ENCODE measurements at places on chromosomes 5 and 9.

DNA sequence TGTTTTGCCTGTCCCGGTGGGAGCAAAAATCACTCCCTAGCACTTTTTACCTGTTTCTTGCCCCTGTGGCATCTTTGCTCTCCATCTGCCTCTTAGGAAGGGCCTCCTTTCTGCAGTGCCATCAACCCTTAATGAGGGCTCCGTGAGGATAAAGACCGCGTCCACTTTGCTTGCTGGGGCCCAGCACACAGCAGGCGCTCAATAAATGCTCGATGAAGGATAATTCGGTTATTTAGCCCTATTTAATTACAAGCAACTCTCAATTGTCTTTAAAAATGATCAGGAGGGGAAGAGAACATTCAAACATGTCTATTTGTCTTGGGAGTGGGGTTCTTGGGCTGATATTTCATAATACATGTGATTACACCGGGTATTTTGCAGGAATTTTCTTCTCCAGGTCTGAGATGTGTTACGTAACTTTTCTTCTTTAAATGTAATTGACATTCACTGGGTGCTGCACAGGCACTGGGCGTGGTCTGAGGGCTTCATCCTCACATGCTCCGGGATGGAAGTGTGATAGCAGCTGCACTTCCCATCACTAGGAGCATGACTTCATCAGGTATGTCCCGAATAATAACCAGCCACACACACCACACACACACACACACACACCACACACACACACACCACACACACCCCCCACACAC is 19.8 kb upstream of the NTNG2 start:
- DNase-seq: no peak

DNA sequence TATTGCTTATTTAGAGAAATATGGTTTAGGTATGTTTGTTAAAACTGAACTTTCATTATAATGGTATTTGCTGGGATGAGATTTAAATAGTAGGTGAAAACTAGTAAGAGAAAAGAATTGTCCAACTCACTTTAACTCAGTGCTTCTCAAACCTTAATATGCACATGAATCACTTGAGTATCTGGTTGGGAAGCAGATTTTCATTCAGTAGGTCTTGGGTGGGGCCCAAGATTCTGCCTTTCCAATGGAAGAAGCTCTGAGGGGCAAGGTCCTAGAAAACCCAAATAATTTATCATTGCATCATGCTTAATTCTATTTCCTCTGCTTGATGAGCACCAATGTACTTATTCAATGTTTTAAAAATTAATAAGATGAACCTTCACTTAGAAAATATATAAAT is 262.6 kb downstream of the KIAA0825 start:
- DNase-seq: no peak

DNA sequence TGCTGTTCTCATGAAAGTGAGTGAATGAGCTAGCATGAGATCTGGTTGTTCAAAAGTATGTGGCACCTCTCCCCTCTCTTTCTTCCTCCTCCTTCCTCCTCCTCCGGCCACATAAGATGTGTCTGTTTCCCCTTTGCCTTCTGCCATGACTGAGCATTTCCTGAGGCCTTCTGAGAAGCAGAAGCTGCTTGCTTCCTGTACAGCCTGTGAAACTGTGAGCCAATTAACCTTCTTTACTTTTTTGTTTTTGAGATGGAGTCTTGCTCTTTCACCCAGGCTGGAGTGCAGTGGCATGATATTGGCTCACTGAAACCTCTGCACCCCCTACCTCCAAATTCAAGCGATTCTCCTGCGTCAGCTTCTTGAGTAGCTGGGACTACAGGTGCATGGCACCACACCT is 6.1 kb downstream of the S100Z start:
- DNase-seq: no peak

GRCh38 chr5:55347786-55348185 is 40.0 kb downstream of the MTREX start:
- no peak for DNase-seq

DNA sequence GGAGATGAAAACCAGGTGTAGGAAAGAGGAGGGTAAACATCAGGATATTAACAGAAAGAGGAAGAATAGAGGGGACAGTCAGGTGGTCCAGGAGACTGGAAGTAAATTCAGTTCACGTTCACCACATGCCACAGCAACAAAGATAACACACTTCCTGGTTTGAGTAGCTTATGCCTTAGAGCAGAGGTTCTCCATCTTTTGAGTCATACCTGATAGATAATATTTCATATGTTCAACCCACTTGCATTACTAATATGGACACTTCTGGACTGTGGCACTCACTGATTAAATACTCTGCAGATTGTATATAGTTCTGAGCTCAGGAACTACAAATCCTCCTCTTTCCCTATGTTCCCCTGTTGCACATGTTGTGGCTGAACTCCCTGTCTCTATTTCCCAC is 179.9 kb upstream of the NR3C1 start:
- DNase-seq: no peak

- DNase-seq: peak; percentile 83
These were observed 207.0 kb downstream of the MEF2C start for GRCh38 chr5:88675708-88676636.

DNA sequence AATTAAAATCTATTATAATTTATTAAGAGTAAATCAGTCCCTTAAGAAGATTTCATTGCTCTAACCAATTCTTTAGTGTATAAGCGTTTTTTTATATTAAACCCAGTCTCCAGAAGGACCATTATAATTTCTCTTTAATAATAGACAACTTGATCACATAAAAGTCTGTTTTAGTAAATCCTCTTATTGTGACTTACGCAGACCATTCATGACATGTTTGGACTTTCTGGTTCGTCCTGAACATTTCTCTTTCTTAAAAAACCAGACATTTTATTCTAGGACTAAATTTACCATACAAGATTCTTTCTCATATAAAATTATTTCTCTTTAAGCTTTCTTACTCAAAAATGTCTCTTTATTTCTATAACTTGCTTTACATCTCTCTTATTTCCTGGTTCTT is 196.2 kb upstream of the RAI14 start:
- no peak for DNase-seq

GRCh38 chr5:1438871-1439270 is 6.4 kb downstream of the SLC6A3 start:
- no peak for DNase-seq

DNA sequence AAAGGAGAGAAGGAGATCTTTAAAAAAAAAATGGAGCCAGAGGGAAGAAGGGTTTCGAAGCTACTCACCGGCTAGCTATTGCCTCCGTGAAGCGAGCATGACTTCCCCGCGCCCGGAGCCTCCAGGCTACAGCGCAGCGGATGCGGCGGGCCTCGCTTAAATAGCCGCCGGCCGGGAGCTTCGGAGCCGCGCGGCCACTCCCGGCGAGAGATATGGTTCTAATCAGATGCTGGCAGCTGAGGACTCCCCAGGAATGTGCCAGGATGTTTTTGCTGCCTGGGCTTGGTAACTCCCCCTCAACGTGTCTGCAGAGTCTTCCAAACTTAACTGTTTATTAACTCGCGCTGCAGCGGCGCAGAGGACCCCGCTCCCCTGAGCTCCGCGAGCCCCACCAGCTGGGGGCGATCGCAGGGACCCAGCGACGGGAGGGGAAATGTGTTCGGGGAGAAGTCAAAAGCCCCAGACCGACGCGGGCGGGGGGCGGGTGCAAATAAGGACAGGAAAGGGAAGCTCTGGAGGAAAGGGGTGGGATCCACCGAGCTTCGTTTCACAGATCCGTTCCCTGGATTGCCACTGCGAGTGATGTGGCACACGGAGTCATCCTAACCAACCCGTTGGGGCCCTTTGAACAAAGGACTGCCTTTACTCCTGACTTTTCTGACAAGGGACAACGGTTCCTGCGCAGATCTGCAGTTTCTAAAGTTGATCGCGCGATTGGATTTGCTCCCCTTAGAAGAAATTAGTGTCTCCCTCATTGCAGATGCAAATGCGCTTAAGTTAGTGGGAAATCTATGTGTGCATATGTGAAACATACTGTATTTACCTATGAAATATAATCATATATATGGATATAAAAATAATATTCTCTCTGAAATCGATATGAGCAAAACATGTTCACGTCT is at the start of gene DAB2:
DAB2 (minus strand) TSS at position 245 of the 902 bp plus-strand sequence. CDS start 30,660 bp downstream, outside the sequence.
- DNase-seq: no peak

- DNase-seq: no peak
These were observed 126.0 kb downstream of the TMEM174 start for GRCh38 chr5:73298772-73299630.

GRCh38 chr9:71793386-71794105 is 25.2 kb upstream of the CEMIP2 start:
- no peak for DNase-seq

GRCh38 chr9:131487621-131488031 is 15.1 kb upstream of the POMT1 start:
- no peak for DNase-seq

DNA sequence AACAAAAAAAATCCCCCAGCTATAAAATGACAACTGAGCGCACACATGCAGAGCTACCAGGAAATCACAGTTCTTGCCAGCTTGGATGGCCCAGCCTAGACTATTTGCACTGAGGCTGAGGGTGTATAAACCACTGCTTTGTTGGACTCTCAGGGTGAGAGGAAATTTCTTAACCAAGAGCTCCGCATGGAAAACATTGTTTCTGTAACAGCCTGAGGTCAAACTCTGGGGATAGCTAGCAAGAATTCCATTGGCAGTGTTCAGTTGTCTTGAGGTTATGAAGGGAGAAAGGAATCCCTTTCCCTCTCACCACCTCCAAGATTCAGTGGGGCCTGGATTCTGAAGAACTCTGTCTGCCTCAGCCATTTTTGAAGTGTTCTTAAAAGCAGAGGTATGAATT is 360.0 kb downstream of the OSTF1 start:
- no peak for DNase-seq

- DNase-seq: no peak
These were observed 215.6 kb upstream of the NREP start for GRCh38 chr5:111972548-111972947.

- no peak for DNase-seq
These were observed 61.0 kb upstream of the RAD23B start for GRCh38 chr9:107222020-107222522.

GRCh38 chr5:113336975-113337374 is 97.8 kb downstream of the TSSK1B start:
- DNase-seq: peak; percentile 10

- peak; percentile 21 for DNase-seq
These were observed 31.6 kb upstream of the UBAC1 start for GRCh38 chr9:135992486-135993408.

DNA sequence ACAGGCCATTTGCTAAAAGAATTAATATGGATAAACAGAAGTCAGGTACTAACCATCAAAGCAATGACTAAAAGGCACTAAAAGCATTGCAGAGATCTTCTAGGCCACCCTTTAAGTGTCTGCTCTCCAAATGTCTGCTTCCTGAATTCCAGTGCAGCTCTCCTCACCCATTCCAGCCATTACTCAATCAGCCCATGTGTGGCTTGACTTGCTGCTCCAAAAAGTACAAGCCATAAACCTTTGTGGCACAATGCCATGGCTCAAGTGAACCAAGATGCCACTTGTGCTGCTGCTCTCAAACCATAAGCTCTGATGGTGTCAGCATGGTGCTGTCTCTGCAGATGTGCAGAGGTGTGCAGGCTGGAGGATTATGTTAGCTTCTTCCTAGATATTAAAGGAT is 290.2 kb upstream of the POU5F2 start:
- DNase-seq: no peak

DNA sequence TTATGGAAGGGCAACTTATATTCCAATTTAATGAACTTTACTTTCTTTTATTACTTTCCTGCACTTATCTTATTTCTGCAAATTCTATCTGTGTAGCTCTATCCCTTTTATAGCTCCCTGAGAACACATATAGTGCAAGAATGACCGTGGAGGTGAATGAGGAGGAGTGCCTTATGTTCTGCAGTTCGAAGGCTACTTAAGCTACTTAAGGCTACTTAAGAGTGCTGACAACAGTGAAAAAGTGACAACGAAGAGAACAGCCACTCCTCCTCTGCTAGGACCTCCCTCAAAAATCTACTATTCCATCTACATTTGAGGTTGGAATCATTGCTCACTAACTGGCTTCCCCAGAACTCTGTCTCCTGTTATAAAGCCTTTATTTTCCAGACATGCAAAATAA is 1365.7 kb upstream of the C9orf72 start:
- DNase-seq: no peak

DNA sequence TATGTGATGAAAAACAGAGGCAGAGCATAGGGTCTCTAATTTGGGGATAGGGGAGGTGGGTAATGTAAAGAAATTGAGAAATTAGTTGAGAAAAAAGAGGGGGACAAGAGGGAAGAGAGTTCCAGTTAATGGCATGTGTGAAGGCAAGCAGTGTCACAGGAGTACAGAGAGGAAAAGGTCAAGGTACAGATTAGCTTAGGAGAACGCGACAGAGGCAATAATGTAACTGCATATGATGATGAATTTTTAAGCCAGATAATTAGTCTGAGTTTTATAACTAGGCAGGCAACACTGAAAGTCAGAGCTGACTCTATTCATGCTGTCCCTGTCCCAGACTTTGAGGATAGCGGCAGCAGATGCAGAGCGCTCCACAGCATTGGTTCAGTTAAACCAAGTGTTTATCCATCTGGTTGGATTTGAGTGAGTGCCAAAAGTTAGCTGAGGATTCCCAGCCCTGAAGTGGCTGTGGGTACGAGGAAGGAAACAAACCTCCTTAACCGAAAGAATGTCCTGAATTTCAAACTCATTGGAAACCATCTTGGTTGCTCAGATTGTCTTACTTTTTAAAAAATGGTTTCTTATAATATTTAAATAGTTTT is 315.2 kb downstream of the ARHGAP26 start:
- DNase-seq: peak; percentile 59

- no peak for DNase-seq
These were observed 48.0 kb upstream of the NEK6 start for GRCh38 chr9:124209774-124210173.

DNA sequence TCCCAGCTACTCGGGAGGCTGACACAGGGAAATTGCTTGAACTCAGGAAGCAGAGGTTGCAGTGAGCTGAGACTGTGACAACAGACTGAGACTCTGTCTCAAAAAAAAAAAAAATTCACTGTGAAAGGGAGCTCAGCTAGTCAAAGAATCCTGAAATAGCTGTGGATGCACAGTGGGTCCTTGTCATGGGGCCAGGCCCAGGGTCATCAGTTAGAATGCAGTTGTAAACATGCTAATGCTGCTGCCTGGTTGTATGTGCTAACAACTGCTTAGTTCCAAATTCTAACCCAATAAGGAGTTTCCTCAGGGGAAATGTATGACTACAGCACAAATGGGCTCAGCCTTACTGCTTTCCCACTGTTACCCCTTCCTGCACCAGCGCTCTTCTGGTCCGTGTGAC is 84.0 kb downstream of the PALM2AKAP2 start:
- DNase-seq: no peak

- DNase-seq: no peak
These were observed 37.0 kb upstream of the RPS23 start for GRCh38 chr5:82314964-82315758.
